Breast epithelium (tissue), 4 donors: ENCODE measurements at places on chromosomes 2 and 18. TPM values are rescaled to one million over a fixed set of nuclear protein-coding genes. Genes with fewer than 3 reads are reported as not detected.
A peak's percentile ranks its signal among the peaks of the same experiment; 100 is the strongest.

- no peaks in the 10 kb centered on the region for H3K27me3 ChIP-seq
- H3K27ac ChIP-seq, result no peak overlapping the region
- no peak overlapping the region for H3K4me3 ChIP-seq
- no peak for DNase-seq
Measured at GRCh38 chr2:192197357-192197756, 2.6 kb upstream of the TMEFF2 start.

DNA sequence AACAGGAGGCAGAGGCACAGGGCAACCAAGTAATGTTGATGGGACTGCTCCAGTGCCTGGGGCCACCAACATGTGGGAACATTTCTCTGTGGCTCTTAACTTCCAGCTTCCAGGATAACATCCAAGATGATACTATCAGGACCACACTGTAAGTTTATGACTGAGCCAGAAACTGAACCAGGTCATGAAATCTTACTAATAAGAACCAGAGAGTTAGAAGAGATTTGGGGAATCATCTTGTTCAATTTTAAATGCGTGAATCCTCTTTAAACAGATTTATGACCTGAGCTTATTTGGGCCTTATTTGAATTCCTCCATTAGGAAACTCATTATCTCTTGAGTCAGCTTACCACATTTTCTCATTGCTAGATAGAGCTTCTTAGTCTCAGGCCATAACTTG lies 45.0 kb downstream of the MAP2 start:
- H3K4me1 ChIP-seq, result no peaks in the 10 kb centered on the region
- no peak for DNase-seq
- H3K27me3 ChIP-seq, result no peaks in the 10 kb centered on the region
- no peak overlapping the region for H3K4me3 ChIP-seq
- H3K27ac ChIP-seq, result no peak overlapping the region
- H3K36me3 ChIP-seq, result no peaks in the 10 kb centered on the region

NEDD4L gene
- total RNA-seq, result 162 TPM

HOXD12 gene
- total RNA-seq, result not detected

GRCh38 chr2:46666044-46666679 lies 186.8 kb downstream of the TMEM247 start:
- no peak for DNase-seq
- H3K4me3 ChIP-seq, result no peak overlapping the region
- H3K27me3 ChIP-seq, result no peaks in the 10 kb centered on the region
- H3K36me3 ChIP-seq, result no peaks in the 10 kb centered on the region
- peak overlapping the region; percentile 49 for H3K27ac ChIP-seq

- no peak overlapping the region for H3K4me3 ChIP-seq
- H3K27me3 ChIP-seq, result no peaks in the 10 kb centered on the region
- DNase-seq, result no peak
- H3K36me3 ChIP-seq, result no peaks in the 10 kb centered on the region
- no peaks in the 10 kb centered on the region for H3K4me1 ChIP-seq
Measured at GRCh38 chr2:16973586-16974286, 308.1 kb upstream of the CYRIA start.
